ENCODE measurements at places on chromosomes 2 and 18.

DNA sequence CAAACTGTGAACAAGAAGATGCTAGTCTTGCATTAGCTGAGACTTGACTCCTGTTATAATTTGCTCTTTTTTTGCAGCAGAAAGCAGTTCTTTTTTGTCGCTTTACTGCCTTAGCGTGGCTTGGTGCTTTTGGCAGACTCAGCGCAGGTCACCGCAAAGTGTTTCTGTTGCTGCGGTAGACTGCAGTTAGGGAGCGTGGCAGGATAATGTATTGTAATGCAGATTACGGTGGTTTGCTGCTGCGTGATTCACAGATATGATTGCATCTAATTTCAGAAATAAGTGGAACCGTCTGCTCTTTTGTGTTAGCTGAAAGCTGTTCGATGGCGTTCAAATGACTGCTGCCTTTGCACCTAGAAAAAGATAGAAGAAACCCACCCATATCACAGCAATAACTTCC is 131.6 kb upstream of the SATB2 start:
- DNase-seq = no peak

DNA sequence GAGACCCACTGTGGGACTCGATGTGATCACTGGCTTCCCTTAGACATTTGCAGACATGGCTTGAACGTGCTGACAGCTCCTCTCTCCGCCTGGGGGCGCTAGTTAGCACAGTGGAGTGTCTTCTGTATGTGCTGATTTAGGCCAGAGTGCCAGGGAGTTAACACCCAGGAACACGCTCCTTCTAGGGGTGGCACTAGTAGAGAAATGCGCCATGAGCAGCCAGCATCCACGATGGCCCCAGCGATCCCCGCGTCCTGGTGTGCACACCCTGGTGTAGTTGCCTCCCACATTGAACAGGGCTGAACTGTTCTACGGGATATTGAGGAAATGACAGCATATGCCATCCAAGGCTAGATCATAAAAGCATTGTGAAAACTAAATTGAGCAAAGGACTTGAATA is 11.4 kb upstream of the NMUR1 start:
- no peak for DNase-seq

GRCh38 chr18:50527636-50528307 is 32.1 kb upstream of the MAPK4 start:
- DNase-seq = no peak

- DNase-seq = no peak
Measured at GRCh38 chr18:41618147-41618546, 336.9 kb upstream of the PIK3C3 start.

GRCh38 chr2:95052307-95052706 is 26.8 kb downstream of the MAL start:
- DNase-seq = no peak

GRCh38 chr2:74292751-74293150 is 50.5 kb downstream of the SLC4A5 start:
- no peak for DNase-seq

DNA sequence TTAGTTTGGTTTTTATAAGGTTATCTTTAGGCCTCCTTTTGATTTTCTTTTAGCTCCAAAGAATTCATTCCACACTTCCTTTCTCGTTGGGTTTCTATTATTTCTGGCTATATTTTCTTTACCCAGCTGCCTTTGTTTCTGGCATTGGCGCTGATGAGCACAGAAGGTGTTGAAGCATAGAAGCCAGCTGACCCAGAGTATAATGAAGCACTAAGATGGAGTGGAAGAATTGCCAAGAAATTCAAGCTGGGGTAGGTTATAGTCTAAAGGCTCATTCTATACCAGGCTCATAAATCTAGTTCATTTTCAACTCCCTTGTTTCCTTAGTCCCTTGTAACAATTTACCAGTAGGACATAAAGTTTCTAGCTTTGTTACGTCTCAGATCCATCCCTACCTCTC is 169.5 kb downstream of the HRH4 start:
- no peak for DNase-seq

GRCh38 chr2:186559370-186559769 is 30.5 kb upstream of the ITGAV start:
- DNase-seq = no peak

DNA sequence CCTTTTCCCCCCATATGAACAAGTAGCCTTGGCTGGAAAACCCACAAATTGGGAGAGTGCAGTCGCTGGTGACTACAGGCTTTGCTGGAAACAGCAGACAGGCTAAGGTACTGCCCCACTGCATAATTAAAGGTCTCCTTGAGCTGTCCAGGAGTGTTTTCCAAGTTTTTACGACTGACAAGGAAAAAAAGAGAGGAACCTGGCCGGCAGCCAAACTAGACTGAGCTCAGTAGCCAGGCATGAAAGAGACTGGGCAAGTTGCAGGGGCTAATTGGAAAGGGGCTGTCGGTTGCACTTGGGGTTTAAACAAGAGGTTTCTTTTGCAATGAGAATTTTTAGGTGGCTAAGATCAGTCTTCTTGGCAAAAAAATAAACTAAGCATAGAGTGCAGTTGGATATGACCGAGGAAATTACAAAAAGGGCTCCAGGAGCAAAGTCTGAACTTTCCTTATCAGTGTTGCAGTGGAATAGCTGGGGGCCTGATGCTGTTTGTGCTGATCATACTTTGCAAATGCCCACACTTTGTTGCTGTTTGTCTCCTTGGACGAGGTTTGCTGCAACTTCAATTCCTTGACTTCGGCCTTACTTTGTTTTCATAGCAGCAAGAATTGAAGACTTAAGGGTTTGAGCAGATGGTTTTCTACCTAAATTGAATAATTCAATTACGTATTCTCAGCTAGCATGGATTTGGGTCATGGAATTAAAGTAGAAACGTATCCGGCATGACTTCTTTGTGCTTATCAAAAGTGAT is 2.1 kb downstream of the GULP1 start:
- DNase-seq = peak; percentile 87

GRCh38 chr18:32717126-32717525 is 55.7 kb downstream of the KLHL14 start:
- DNase-seq = no peak

DNA sequence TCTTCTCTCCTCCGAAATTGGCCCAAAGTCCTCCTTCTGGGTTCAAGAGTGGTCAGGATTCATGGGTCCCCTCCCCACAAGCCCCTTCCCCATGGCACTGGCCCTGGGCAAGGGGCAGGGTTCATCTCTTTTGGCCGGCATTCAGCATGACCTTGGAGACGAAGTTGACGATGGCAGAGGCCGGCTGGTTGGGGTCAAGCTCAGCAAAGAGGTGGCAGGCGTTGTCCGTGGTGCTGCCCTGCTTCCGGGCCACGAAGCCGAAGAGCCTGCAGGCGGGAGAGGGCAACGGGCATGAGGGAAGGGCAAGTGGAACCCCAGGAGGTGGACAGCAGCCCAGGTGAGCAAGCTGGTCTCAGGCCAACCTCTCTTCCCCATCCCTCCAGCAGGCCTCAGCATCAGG is 198.5 kb downstream of the TNS1 start:
- no peak for DNase-seq

GRCh38 chr2:121608967-121609366 is 40.3 kb downstream of the CLASP1 start:
- no peak for DNase-seq

DNA sequence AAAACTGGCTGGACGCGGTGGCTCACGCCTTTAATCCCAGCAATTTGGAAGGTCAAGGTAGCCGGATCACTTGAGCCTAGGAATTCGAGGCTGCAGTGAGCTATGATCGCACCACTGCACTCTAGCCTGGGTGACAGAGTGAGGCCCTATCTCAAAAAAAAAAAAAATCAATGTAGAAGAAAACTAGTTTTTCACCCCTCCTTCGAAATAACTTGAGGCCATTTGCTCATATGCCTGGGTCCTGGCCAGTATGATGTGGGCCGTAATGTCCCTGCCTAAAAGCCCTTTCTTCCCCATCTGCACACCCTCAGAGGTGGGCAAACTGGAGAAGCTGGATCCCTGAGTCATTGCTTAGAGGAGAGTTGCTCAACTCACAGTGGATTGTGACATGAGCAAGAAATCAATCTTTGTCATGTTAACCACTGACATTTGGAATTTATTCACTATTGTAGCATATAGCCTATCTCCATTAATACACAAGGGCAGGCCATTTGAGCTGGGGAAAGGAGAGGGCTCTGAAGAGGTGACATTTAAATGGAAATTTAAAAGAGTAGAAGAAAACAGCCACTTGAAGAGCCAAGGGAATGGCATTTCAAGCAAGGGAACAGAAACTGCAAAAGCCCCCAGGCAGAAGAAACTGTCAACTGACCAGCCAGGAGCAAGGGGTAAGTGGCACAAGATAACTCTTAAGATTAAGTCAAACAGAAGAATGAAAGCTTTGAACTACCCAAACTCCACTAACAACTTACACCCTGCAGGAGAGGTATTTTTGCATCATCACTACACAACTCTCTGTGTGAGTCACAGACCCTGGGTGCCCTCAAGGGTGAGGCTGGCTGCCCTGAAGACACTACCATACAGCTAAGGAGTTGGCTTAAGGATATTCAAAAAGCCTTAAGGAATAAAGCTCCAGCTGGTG is 7.6 kb upstream of the METTL21A start:
- DNase-seq = peak; percentile 37

- no peak for DNase-seq
Measured at GRCh38 chr2:3243804-3244203, 133.8 kb downstream of the EIPR1 start.

GRCh38 chr2:64065516-64065915 is 46.3 kb upstream of the VPS54 start:
- no peak for DNase-seq

DNA sequence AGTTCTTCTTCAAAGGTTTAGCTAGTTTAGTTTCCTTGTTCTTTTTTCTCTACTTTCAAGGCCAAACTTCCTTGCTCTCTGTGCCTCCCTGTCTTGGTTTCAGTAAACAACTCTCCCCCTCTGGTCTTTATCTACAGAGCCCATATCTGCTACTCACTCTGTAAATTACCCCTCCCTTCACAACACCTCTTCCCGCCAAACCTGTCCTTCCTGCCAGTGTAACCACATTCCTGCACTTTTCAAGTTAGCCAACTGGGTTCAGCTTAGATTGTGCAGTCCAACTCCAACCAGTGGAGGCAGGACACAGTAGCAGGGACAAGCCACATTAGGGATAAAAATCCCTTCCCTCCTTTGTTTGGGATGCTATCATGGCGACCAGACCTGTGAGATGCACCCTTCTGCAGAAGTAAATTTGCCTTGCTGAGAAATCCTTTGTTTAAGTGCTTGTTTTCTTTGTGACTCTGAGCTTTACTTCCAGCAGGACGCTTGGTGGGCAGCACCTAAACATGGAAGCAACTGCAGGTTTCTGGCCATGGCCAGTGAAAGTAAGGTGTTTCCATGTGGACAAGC is 706.0 kb downstream of the KCNJ3 start:
- no peak for DNase-seq

Data from RKO (cell line).